ENCODE measurements at places on chromosomes 2 and 18.
A peak's percentile ranks its signal among the peaks of the same experiment; 100 is the strongest.

GRCh38 chr2:208386541-208386940 lies 20.1 kb upstream of the PTH2R start:
- DNase-seq, result no peak

GRCh38 chr2:152056418-152056817 lies 42.4 kb downstream of the CACNB4 start:
- DNase-seq, result no peak

DNA sequence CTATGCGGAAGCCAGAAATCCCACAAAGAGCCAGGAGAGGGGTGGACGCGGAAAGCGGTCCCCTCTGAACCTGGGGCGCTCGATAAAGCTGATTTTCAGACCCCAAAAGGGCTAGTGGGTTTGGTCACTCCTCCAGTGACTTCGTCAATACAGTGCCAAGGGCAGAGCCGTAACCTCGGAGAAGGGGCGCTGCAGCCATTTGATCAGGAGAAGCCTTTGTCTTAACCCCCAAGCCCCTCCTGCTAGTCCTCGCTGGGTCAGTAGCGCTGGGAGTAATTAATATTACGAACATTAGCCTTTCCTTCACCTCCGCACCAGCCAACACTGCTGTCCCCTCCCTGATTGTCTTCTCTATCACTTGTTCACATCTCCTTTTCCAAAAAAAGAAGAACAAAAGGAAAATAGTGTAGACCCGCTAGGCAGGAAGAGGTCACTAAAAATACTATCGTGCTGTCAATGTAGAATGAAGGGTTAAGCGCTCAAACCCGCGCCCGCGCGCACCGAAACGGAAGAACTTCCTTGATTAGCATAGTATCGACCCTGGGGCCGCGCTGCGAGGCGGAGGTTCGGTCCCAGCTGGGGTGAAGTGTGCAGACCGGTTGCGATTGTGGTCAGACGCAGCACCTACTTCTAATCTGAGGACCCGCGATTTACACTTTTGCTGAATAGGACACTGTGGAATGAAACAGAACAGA lies 63.2 kb upstream of the MAPRE2 start:
- peak; percentile 72 for DNase-seq

DNA sequence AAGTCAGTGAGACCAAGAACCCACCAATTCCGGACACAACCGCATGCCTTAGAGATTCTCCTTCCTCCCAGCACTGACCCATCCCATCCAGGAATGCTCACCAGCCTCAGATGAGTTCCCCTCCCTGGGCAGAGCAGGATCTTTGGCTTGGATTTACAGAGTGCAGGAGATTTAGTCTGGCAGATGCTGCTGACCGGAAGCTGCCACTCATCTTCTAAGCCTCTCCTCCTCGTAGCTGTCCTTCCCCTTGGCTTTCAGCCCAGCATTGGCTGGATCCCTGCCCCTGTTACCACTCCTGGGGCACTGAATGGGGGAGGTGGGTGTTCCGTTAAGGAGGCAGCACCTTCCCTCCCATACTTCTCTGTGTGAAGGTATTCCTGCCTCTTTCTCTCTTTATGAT lies 53.2 kb downstream of the VWA3B start:
- DNase-seq, result no peak

DNA sequence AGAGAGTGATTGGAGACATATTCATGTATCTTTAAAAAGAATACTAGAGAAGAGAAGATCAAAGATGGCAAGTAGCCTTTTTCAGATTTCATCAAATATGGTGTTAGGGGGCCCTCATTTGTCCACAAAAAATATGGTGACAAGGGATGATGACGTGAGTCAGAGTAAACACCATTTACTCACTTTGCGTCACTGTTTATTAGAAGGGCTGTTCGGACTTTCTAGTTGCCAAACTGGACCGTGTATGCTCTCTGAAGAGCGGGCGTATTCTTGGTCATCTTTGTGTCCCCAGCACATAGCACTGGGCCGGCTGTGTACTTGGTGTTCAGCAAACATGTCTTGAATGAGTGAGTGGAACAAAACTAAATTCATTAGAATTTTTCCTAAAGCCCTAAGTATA lies 37.5 kb downstream of the TTC39C start:
- DNase-seq, result no peak

DNA sequence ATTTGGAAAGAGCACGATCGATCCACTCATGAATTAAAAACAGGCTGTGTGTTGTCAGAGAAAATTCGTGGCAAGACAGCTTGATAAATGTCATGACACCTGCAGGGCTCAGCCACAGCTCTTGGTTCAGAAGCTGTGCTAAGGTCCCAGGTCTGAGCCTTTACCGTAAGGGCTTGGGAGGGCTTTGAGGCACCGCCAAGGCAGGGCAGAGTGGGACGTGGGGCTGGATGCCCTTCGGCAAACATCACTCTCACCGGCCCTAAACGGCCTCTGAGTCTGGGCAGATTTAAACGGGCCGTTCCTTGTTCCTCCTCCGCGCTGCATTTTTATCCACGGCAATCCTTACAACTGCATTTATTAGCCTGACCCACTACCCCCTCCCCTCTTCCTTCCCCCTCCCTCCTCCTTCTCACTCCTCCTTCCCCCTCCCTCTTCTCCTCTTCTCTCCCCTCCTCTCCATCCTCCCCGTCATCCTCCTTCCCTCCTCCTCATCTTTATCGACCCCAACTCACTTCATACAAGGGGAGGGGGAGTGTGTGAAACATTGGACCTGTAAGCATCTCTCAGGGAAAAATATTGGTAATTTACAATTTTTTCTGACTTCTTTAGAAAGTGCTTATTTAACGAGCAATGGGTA lies 33.9 kb downstream of the MBP start:
- DNase-seq, result no peak

DNA sequence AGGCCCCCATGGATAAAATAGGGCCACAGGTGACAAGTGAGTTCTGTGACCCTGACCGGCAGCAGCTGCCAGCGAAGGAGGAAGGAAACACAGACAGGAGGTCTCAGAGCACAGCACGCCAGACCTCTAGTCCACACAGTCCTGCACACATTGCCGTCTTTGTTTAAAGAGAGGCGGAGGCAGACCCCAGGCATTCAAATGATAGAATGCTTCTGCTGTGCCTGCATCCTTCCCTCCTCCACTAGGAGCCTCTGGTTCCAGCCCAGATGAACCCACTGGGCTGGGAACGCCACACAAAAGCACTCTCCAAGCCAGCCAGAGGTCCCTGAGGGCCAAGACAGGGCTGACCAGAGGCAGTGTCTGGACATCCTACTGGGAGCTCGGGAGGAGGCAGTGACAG lies 118.7 kb downstream of the KLHL29 start:
- no peak for DNase-seq

- no peak for DNase-seq
Measured at GRCh38 chr18:71673498-71673897, 870.6 kb downstream of the CBLN2 start.

GRCh38 chr2:156199588-156199987 lies 132.9 kb downstream of the NR4A2 start:
- DNase-seq, result no peak

DNA sequence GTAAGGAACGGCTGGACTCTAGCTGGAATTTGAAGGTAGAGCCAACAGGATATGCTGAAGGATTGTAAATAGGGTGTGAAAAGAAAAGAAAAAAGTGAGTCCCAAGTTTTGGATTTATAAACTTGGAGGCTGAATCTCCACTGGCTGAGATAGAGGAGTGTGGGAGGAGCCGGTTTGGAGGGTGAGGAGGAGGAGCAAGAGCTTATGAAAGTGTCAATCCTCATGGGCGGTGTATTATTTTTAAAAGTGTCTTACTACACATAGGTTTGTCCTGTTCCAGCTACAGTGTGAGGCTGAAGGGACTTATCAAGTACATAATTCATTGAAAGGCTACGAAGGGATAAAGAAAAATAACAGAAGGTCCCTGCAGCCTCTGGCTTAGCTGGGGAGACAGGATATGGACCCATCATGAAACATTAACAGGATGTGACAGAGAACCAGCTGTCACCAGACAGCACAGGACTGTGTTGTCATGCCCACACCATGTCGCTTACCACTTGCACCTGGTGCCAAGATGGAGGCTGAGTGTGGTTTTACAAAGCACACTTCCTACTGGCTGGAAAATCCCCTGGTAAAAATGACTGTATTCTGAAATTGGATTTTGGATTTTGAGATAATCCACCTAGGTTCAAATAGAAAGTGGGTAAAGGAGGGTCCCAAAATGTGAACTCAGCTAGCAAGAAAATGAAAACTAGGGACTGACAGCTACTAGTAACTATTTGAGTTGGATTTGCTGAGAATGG lies 2.5 kb upstream of the MREG start:
- peak; percentile 67 for DNase-seq

DNA sequence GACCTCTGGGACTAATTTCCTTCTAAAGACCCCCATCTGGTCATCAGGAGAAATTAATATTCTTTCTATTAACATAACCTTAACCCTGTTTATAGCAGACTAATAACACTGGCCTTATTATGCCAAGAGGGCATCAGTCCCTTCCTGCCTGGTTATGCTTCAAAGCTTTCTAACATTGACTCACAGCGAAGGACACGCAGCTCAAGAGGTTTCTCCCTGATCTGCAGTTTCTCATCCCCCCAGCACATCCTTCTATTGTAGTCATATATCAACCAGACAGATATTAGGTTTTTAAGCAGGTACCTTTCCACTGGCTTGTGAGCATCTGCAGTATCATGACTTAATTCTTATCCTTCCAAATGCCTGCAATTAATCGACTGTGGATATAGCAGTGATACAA lies 100.0 kb upstream of the CXCR4 start:
- no peak for DNase-seq

DNA sequence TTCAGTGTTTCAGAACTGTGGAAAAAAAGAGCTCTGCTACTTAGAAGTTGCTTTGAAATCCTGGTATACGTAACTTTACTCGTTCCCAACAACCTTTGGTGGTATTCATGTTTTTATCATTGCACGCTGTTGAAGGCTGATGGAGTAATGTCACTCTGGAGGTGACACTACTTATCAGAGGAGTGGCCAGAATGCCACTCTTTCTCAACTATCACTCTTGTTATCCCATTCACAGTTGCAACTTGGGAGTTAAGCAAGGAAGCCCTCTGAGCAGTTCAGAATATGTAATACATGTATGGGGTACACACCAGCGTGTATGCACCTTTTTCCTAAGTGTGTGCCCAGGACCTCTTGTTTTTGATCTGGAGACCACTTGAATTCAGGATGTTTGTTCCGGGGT lies 53.6 kb downstream of the TANC1 start:
- DNase-seq, result no peak

DNA sequence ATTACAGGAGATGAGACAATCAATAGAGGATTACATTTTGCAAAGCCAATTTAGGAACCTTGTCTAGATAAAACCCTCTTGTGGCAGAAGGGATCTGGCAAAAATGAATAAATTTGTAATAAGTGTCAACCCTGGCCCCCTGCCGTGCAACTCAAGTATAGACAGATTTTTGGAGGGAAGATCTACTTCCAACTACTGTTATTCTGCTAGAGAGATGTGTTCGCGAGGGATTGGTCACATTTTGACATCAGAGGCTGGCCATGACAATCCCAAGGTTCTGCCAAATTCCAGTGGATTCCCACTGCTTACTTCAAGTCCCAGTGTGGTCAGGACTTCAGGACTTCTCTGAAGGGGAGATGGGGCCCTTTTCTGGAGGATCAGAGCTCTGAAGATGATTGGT lies 192.6 kb downstream of the SH3RF3 start:
- no peak for DNase-seq

DNA sequence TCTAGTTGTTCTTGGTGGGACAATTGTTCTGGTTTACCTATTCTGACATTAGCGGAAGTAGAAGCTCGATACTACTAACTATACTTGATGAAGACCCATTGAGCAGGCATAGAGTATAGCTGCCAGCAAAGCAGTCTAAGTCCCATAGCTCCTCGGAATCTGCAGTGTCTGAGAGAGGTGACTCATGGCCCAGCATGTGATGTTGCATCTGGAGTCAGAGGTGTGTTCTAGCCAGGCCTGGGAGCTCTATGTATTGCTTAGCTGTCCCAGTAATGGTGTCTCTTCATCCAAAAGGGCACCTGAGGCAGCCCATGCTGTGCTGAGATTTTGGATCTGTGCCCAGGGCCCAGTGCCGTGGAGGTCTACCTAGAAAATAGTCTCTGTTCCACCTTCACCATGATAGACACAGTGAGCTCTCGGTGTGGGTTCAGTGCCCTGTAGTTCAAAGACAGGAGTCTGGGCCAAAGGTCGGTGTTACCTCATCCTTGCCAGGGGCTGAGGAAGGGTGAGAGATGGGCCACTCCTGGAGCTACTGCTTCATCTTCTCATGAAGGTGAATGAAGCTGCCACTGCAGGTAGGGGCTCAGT lies 47.3 kb downstream of the MEX3C start:
- peak; percentile 50 for DNase-seq

- DNase-seq, result no peak
Measured at GRCh38 chr2:110788976-110789375, 56.6 kb downstream of the ACOXL start.

- DNase-seq, result no peak
Measured at GRCh38 chr2:47007223-47007825, 91.7 kb upstream of the MCFD2 start.

DNA sequence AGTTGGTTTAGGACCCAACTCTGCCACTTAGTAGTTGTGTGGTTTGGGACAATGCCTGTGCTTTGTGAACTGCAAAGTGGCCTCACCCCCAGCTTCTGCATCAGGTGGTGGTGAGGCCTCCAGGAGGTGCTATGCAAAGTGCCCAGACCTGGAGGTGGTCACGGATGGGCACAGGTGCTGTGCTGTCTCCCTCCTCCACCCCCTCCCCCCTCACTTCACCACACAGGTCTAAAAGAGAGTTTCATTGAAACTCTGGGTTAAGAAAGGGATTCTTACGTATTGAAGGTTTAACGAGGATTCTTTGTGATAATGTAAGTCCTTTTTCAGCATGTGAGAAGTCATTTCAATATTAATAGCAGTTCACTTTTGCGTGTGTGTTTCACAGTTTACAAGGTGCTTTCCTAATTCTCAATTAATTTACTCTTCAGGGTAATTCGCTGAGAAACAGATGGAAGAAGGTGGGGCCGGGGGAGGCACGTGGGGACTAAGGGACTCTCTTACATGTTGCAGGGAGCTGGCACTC lies 369.9 kb downstream of the LPIN1 start:
- DNase-seq, result no peak

DNA sequence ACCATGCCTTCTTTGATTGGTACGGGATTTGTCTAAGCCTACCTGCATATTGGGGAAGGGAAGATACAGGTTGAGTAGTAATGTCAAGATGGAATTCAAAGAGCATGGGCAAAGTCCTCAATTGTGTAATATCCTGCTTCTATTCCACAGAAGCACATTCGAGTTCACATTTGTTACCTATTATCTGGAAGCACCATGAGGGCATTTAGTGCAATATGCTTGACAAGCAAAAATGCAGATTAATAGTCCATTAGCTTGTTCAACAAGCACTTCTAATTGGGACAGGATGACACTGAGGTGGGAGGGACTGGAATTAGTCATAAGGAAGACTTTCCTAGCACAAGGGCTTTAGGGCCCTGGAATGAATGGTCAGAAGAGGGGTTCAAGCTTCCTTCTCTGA lies 40.5 kb downstream of the MYO5B start:
- no peak for DNase-seq

GRCh38 chr2:28665041-28665704 lies 86.5 kb upstream of the PPP1CB start:
- DNase-seq, result no peak

Measured in activated CD4-positive, alpha-beta T cell treated with anti-CD3 and anti-CD28 coated beads for 48 hours (primary cell).